ENCODE measurements at places on chromosomes 3 and 15.
A peak's percentile ranks its signal among the peaks of the same experiment; 100 is the strongest.

GRCh38 chr15:29968895-29969561 is 113.7 kb upstream of the GOLGA8J start:
- peak; percentile 21 for DNase-seq

GRCh38 chr3:131555456-131555855 is 52.7 kb upstream of the MRPL3 start:
- DNase-seq: no peak

GRCh38 chr3:56691165-56692000 is 8.3 kb upstream of the TASOR start:
- DNase-seq: no peak

GRCh38 chr3:38235466-38235865 is 30.1 kb upstream of the SLC22A13 start:
- DNase-seq: no peak

DNA sequence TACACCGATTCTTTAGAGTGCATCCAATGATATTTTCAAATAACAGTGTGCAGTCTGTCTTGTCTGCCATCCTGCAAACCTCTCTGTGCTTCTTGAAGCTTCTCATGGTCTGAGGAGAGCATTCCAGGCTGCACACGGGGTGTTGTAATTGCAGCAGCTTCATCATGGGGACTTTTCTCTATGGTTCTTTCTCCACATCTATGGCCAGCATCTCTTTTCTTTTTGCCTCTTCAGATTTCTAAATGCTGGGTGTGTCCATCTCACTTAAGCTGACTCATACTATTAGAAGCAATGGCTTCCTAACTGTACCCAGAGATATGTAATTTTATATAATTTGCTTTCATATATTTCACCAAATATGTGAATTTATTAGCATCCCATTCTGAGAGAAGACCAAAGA is 63.8 kb upstream of the EPHB3 start:
- DNase-seq: no peak

- no peak for DNase-seq
These were observed 44.3 kb downstream of the TRIM69 start for GRCh38 chr15:44780608-44781007.

GRCh38 chr3:178088963-178089362 is 447.3 kb upstream of the KCNMB2 start:
- DNase-seq: no peak

- DNase-seq: no peak
These were observed 133.7 kb upstream of the C2CD4B start for GRCh38 chr15:62298811-62299210.

DNA sequence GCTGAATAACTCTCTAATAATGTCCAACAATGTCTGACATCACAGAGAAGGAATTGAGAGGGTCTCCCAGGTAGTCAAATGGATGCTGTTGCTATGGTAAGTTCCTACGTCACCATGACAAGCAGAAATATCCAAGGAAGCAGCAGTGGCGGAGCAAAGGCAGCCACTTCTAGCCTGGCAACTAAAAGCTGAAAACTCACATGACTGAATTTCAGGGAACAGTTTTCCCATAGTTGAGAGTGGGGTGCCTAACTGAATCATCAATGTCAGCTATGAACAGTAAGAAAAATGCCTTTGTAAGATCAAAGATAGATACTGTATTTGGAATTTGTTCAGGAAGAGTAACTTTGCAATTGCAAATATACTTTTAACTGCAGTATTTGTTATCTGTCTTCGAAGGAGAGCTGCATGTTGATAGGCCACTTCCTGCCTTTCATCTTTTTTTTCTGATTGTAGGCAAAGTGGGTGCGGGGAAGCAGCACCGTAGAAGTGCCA is 161.7 kb downstream of the BBX start:
- no peak for DNase-seq

DNA sequence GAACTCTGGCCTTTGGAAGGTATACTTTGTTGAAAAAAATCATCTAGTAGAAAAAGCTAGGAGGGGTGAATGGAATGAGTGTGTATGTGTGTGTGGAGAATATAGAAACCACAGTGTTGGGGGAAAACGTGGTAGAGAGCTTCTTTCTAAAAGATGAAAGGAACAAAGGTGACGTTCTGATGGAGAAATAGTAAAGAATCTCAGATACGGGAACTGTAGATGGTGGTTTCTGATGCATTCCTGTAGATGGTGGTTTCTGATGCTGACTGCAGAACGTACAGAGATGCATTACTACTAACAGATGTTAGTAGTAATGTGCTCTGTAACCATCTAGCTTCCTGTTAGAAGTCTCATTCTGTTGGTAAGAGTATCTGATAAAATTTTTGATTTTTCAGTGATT is 60.2 kb downstream of the VPS8 start:
- DNase-seq: no peak

DNA sequence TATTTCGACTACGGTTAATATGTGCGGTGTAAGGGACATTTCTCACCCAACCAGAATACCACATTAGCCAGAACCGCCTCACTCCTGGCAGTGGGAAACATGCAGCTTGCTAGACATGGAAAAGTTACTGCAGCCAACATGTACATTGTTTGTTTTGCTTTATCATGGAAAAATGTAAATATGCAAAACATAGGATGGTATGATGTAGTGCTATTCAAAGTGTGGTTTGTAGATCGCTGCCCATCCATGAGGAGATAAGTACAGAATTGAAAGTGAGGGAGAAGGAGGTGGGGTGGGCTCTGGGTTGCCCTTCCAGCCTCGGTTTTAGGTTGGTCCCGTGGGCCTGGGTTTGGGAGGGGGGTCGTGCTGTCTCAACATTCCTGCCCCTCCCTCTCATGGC is 42.5 kb upstream of the SPESP1 start:
- no peak for DNase-seq

DNA sequence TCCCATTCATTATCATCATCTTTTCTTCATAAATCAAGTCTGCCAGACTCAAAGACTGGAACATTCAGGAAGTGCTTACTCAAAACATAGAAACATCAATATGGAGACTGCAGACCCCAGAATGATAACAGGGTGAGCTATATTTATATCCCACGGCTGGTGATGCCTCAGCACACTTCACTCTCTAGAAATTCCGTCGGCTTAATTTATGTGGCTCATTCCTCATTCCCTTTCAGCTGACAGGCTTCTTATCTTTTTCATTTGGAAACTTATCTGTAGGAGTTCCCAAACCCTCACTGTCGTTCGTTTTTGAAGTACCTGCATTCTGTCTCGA is 45.5 kb downstream of the RFTN1 start:
- no peak for DNase-seq

DNA sequence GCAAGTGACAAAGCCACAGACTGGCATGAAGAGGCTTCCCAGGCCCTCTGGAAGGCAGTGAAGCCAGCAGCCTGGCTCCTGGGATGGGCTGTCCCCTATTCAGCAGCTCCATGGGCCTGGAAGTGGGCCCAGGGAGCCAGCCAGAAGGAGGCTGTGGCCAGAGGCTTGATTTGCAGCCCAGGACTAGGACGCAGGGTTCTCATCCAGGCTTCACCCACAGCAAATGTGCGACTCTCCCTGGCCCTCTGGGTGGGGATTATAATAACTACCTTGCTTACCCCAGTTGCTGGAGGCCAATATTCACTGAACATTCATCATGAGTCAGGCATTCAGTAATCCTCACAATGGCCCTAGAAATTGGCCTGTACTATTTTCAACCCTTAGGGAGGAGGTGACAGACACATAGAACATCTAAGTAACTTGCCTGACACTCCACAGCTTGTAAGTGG is 24.6 kb upstream of the SRP14 start:
- no peak for DNase-seq

GRCh38 chr15:70121624-70122302 is 24.0 kb upstream of the TLE3 start:
- DNase-seq: no peak

- no peak for DNase-seq
These were observed 31.1 kb upstream of the BLOC1S6 start for GRCh38 chr15:45555934-45556608.

GRCh38 chr3:71092665-71093064 is 490.9 kb downstream of the FOXP1 start:
- no peak for DNase-seq

- peak; percentile 36 for DNase-seq
These were observed 51.8 kb downstream of the CHST2 start for GRCh38 chr3:143171141-143171980.

- no peak for DNase-seq
These were observed 47.6 kb downstream of the TIPARP start for GRCh38 chr3:156721687-156722618.

DNA sequence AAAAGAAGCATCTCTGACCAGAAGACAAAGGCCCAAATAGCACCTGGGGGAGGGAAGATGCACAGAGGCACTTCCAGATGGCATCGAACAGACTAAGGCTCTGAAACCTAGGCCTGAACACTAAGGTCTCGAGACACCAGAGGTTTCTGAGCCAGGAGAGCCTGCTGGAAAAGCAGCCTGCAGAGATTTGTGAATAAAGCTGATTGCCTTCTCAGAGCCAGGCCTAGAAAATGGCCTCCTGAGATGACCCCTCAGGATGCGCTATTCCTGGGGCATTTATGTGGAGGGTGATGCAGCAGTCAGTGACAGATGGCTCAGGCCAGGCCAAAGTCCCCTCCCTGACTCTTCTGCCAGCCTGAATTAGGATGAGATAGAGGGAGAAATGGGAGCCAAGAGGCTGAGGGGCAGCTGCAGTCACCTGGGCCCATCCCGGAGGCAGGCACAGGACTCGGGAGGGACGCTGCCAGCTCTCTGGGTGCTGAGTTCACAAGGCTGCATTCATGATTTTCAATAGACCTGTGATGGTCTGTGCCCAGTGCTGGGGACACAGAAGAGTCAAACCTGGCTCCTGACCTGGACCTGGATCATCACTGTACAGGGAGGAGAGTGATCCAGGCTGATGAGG is 6.9 kb downstream of the PRSS50 start:
- DNase-seq: no peak

DNA sequence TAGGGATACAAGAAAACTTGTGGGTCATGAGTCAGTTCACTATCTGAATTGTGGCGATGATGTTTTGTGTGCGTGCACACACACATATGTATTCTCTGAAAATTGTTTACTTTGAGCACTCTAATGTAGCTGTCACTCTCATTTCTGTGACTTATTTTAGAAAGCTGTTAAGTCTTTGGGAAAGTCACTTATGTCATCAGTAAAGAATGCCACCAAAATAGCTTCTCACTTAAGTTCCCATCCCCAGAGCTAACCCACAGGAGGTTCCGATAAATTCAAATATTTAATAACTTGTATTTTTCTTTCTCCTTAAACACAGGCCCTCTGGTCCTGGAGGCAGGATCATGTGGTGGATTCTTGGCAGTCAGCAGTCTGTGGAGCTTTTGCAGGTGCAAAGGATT is 138.3 kb downstream of the LRIG1 start:
- no peak for DNase-seq

- DNase-seq: no peak
These were observed 60.3 kb upstream of the PDZRN3 start for GRCh38 chr3:73685061-73685460.

DNA sequence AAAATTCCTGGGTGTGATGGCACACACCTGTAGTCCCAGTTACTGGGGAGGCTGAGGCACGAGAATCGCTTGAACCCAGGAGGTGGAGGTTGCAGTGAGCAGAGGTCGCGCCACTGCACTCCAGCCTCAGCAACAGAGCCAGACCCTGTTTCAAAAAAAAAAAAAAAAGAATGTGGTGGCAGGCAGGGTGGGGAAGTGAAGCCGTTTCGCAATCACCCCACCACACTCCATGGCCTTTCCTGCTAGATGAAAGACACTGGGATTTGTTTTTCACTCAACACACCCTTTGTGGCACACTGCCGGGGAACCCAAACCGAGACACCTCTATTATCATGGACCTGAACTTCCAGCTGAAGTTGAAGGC is 172.4 kb upstream of the IQSEC1 start:
- no peak for DNase-seq

DNA sequence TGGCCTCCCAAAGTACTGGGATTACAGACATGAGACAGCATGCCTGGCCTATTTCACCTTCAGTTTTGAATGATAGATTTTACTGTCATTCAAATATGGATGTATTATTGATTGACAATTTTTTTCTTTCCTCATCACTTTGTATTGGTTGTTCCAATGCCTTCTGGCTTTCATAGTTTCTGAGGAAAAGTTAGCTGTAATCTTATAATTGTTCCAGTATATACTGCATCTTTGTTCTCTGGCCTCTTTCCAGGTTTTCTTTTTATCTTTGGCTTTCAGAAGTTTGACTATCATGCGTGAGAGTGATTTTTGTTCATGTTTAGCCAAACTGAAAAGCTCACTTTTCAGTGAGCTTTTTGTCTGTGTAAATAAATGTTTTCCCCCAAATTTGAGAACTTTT is 157.1 kb downstream of the RSRC1 start:
- DNase-seq: no peak
